Activated naive CD4-positive, alpha-beta T cell treated with Interleukin-2 at 50 U/mL for 16 hours (primary cell): ENCODE measurements at places on chromosomes 3 and 15.

DNA sequence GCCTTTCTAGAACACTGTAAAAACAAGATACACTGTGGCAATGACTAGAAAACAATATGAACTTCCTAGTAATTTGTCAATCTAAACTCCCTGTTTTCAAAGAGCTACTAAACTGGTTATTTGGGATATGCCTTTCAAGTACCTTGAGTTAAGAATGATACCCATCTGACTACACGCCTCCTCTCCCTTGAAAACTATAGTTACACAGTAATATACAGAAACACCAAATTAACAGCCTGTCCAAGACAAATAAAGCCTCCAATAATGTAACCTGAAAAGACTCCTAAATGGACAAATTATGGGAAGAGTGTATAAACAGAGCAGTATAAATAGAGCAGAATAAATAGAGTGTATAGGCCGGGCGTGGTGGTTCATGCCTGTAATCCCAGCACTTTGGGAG, 70.1 kb downstream of the SMARCC1 start:
- DNase-seq: no peak

DNA sequence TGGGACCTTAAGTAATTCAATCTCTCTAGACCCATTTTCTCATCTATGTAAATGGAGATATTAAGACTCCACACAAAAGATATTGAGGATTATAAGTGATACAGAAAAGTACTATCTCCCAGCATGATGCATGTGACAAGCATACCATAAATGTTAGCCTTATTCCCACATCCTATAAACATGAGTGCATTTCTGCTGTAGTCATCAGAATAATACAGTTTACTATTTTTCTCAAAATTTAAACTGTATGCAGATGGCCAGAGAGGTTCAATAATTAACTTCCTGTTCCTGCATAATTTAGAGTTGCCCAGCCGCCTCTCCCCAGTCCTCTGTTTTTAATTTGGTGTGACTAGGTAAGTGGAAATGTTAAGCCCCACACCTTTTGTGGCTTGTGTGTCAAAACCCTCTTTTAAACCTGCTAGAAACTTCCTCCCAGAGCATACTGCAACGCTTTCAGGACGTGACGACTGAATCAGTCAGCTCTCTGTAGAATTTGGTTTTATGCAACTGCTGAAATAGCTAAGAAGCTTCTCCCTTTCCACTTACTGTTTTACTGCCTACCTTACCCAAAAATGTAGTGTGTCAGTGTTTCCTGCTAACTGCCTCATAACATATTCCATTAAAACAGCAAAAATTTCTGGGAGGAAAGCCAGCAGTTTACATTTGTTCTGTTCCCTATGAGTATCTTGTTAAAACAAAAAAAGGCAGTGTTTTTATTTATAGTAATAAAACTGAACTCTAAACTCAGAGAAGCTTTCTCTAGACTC, 1037.9 kb downstream of the EPHA3 start:
- no peak for DNase-seq

DNA sequence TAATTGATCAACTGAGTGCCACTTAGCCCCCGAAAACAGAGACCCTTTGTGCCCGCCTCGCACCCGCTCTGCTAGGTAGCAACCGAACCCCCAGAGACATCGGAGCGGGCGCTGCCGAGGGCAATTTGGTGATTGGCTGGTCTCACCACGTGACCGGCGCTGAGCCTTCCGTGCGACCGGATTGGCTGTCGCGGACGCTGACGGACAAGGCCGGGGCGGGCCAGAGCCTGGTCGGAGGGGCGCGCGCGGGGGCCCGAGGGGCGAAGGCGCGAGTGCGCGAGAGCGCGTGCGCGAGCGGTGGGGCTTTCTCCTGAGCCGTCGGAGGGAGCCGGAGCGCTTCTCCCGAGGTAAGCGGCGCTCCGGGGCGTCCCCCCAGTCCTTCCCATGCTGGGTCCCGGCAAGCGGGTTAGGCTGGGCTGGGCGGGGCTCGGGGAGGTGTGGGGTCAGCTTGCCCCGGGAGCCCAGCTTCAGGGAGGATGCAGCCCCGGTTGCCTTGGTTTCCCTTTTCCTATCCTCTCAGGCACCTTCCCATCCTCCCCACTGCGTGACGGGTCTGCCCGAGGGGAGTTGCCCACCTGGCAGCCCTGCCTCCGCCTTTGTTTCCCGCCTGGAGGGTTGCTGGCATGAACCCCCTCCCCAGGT, at the start of gene TMEM108:
Gene TMEM108, plus strand, starts transcription at position 303 of the 642 bp plus-strand sequence.
- DNase-seq: no peak

DNA sequence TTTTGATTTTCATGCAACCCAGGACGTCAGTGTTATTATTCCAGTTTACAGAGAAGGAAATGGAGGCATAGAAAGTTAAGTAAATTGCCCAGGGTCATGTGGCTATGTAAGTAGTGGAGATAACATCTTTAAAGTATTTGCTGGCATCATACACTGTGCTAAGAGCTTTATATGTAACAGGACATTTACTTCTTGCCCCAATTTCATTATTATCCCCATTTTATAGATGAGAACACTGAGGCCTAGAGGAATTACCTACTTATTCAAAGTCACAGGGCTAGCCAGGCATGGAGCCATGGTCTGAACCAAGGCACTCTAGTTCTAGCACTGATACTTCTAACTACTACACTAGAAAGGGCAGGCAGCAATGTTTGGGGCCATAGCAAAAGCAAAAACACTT, 107.3 kb upstream of the ANKRD28 start:
- no peak for DNase-seq

- DNase-seq: no peak
Measured at GRCh38 chr3:22372292-22373062, 621.5 kb upstream of the ZNF385D start.

- DNase-seq: no peak
Measured at GRCh38 chr3:18334837-18335601, 90.1 kb downstream of the SATB1 start.

DNA sequence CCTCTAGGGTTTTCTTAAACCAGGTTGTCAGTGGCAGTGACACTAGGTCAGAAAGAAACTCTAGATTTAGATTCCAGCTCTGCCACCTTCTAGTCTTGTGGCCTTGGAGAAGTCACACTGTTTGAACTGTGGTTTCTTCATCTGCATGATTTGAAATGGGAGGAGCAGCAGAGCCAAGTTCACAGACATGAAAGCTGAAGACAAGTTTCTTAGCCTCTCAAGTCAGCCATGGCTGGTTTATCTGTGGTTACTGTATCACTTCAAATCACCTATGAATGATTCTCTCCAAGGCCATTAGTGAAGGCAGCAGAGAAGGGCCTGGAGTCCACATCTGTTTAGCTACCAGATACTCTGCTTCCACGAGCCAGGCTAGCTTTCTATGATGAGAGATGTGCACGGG, 15.6 kb downstream of the CLEC3B start:
- DNase-seq: no peak

DNA sequence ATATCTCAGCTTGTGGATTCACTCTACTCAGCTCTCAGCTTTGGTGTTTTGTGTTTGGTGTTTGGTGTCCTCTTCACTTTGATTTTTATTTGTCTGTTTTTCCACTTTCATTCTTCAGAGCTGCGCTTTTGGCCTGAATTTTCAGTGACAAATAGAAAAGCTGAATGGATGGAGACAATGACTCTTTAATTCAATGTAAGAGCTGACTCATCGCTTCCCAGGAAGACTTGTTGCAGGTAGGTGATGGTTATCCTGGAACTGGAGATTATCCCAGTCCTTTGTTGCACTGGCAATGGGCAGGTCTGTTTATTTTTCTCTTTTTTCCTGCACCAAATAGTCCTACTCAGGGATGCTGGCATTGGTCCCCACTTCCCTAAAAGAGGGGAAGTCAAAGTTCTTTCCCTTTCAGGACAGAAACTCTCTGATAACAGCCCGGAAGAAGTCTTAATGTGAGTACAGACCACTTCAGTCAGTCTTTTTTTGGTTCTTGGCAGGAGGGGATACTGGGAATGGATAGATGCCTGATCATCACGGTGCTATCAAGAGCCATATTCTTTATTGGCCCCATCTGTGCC, 12.4 kb upstream of the AEN start:
- no peak for DNase-seq

GRCh38 chr3:191425322-191425734, 35.6 kb upstream of the PYDC2 start:
- no peak for DNase-seq

GRCh38 chr15:69979783-69980182, 117.9 kb downstream of the TLE3 start:
- DNase-seq: no peak

DNA sequence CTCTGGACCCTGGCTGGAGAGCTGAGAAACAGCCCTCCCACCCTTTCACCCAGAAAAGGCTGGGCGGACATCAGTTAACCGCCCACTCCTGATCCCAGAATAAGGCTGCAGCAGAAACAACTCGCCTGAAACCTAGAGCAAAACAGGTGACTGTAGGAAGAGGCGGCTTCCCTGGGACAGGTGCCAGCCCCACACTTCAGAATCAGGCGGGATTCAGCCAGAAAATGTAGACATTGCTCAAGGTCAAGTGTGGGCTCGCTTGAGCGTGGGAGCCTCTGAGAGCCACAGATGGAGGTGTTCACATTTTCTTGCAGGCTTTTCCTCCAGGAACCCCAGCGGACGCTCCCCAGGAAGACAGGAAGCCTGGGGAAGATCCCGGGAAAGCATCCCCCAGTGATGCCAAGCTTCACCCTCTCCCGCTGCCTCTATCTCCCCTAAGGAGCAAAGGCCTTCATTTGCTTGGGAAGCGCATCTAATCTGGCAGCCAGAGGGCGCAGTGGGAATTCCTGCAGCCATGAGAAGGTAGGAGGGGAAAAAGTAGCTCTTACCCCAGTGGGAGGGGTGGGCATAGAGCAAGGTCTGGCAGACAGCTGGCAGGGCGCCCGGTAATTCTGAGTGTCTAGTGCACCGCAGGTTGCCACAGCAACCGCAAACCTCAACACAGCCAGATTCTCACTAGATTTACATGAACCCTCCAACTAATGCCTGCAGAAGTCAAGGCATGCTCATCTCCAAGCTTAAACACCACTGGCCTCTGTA, 77.7 kb downstream of the OCA2 start:
- no peak for DNase-seq

DNA sequence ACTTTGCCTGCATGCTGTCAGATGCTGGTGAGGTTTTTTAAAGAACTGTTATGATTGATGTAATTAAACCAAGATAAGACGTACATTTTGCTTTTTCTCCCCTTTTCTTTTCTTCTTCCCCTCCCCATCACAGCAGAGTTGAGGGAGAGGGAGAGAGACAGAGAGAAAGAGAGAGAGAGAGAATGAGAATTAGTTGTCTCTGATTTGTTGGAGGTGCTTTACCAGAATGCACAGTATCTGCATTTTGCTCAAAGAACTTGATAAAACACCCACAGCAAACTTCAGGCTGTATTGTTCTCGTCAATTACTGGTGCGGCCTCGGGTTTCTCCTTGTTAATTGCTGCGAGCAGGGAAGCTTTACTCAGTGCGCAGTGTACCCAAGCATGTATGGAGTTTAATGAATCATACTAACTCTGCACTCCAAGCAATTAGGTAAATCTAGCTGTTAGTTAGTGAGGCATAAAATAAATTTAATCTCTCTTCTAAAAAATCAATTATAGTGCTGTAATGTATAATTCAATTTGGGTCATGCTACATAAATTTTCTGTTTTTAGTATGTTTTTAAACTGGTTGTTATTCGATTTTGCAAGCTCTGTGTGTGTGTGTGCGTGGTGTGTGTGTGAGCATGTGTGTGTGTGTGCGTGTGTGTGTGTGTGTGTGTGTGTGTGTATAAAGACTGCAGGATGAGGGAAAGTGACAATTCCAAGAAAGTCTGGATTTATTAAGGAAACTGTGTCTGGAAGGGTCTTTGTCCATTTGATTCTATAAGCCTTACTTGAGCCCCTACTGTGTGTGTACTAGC, 273.4 kb downstream of the TLE3 start:
- DNase-seq: no peak

DNA sequence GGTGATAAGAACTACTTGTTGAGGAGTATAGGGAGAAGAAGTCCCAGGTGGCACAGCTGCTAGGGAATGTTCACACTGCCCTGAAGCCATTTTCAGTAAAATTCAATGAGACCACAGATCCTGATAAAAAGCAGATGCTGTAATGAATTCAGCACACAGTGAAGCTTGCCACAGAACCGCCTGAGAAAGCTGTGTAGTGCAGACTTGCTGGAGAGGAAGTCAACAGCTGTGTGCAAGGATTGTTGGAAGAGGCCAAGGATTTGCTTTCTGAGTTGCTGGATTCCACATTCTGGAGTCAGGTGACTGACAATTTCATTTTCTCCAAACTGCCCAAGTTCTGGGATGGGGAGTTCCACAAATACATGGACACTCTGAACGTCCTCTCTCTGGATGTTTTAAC, 70.9 kb downstream of the ANP32A start:
- no peak for DNase-seq

GRCh38 chr3:64766440-64766839, 78.6 kb upstream of the ADAMTS9 start:
- no peak for DNase-seq

DNA sequence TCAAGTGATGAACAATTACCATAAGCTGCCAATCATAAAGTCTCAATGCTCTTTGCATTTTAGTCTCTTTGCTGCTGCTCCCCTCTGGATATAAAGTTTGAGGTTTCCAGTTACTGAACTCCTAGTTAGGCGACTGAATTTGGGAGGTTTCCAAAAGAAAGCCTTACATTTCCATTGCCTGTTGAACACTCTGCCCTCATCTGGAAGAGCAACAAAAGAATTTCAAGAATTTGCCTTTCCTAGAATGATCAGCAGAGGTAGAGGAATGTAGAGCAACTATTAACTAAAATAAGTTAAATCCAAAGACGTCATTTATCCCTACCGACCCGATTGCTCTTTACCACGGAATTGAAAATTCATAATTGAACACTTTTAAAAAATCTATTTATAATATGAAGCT, 53.4 kb upstream of the PRICKLE2 start:
- no peak for DNase-seq

DNA sequence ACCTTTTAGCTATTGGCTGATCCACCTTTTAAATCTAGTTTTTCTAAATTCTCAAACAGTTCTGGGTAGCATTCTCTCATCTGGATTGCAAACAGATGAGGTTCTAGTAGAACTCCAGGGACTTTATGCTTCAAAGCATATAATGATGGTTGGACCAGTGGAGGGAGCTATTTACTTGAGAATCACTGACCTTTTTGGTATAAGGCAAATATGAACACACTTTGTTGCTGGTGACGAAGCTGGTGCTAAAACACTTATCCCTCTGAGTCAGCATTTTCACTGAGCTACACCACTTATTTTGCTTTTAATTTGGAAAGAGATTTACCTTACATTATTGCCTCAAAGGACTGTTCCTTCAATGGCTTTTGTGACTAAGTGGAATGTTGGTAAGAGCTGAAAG, 58.6 kb upstream of the SLITRK3 start:
- DNase-seq: no peak

- no peak for DNase-seq
Measured at GRCh38 chr3:197463279-197463678, 92.5 kb downstream of the BDH1 start.
